HT-29 (cell line): ENCODE measurements at places on chromosomes 4 and X.

DNA sequence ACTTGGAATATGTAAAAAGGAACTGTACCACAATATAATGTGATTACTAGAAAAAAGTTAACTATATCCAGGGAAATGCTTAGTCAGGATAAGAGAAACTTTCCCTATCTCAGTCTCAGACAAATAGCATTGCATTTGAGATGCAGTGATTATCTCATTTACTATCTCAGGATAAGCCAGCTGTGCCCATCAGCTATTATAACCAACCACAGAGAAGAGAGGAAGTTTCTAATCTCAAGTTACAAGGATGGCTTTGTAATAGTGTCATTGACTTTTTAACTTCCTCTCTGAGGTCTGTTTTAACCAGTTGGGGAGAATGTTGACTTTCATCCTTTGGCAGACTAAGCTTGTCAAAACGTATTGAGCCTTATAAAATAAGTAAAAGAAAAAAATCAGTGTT is 56.5 kb downstream of the SNX25 start:
- DNase-seq, result no peak

DNA sequence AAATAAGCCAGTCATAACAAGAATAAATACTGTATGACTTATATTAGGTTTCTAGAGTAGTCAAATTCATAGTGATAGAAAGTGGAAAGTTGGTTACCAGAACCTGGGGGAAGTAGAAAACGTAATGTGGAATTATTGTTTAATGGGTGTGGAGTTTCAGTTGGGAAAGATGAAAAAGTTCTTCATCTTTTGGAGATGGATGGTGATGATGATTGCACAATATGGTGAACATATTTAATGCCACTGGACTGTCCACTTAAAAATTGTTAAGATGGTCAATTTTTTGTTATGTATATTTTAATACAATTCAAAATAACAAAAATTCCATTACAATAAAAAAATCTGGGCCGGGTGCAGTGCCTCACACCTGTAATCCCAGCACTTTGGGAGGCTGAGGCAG is 289.6 kb downstream of the ZIC3 start:
- no peak for DNase-seq

DNA sequence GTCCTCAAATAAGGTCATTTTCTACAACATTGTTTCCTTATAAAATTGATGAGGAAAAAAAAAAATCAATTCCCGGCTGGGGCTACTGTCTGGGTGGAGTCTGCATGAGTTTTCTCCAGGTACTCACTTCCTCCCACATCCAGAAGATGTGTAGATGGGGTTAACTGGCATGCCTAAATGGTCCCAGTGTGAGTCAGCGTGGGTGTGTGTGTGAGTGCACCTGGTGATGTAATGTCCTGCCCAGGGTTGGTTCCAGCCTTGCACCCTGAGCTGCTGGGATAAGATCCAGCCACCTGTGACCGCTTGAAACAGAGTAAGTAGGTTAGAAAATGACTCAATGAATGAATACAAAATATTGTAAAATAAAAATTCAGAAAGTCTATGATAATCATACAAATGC is 11.1 kb downstream of the USP26 start:
- no peak for DNase-seq

- no peak for DNase-seq
Measured at GRCh38 chr4:87128006-87128705, 92.3 kb downstream of the KLHL8 start.

- no peak for DNase-seq
Measured at GRCh38 chr4:140088323-140088967, 65.5 kb downstream of the MAML3 start.

DNA sequence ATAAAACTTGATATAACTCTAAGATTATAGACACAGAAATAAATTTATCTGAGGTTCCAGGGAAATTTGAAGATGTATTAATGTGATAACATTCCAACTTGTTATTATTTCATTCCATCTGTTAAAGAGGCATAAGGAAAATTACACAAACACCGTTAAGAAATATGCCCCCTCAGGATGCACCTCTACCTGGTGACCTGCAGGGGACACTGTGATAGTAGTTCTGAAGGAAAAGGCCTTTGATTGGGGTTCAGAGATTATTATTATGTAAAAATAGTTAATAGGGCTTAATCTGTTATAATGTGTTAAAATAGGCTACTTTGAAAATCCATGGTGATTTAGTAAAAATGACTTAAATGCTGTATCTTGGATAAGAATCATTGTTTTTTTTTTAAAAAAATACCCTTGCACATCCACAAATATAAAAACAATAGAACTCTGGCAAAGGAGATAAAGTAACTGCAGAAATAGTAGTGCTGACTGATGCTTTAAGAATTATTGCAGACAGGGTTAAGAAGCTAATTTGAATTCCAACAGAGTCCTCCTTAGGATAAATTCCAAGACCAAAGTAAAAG is 6.1 kb upstream of the ABRAXAS1 start:
- peak; percentile 51 for DNase-seq

GRCh38 chr4:57109847-57110639 is at the start of gene IGFBP7:
IGFBP7 (minus strand) TSS chr4:57110385; CDS start chr4:57110351, 34 bp downstream.
- no peak for DNase-seq

DNA sequence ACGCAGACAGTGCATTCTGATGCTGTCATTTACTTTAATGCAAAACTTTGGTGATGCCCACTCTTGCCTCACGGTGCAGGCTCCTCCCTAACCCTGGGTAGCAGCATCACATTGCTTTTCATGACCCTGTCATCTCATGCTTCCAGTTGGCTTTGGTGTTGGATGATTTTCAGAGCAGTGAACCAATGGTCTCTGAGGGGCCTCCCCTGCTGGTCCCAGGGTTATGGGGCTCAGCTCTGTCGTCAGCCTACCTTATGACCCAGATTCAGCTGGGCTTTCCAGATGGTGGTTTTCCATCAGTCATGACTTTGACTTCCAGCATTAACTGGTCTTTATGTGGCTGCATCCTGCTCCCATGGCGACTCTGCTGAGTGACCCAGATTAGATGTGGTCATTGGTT is 56.0 kb downstream of the NOP14 start:
- DNase-seq, result no peak

DNA sequence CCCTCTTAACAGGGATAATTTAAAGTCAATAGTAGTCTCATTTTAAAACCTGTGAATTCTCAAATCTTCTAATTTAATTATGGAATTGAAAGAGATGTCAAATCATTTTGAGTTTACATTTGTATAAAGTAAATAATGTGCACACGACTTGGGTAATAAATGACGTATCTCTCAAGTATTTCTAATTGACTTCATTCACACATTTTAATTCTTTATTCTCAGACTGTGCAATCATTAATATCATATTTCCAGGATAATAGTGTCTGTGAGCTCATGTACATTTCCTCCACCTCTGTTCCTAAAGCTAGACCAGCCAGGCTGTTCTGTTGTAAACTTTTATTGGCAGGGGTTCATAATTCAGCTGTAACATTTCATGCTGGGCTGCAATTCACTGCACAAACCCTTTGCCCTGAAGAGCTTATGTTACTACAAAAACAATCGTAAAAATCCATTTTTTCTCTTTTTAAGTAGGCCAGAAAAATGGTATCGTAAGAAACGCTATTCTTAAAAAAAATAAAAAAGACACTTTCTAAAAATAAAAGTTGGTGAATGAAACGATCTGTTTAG is 1103.1 kb upstream of the TENM3 start:
- DNase-seq, result no peak
